ENCODE measurements at places on chromosomes 6 and 20.

GRCh38 chr6:134449781-134450180 lies 131.9 kb upstream of the SGK1 start:
- DNase-seq = no peak

DNA sequence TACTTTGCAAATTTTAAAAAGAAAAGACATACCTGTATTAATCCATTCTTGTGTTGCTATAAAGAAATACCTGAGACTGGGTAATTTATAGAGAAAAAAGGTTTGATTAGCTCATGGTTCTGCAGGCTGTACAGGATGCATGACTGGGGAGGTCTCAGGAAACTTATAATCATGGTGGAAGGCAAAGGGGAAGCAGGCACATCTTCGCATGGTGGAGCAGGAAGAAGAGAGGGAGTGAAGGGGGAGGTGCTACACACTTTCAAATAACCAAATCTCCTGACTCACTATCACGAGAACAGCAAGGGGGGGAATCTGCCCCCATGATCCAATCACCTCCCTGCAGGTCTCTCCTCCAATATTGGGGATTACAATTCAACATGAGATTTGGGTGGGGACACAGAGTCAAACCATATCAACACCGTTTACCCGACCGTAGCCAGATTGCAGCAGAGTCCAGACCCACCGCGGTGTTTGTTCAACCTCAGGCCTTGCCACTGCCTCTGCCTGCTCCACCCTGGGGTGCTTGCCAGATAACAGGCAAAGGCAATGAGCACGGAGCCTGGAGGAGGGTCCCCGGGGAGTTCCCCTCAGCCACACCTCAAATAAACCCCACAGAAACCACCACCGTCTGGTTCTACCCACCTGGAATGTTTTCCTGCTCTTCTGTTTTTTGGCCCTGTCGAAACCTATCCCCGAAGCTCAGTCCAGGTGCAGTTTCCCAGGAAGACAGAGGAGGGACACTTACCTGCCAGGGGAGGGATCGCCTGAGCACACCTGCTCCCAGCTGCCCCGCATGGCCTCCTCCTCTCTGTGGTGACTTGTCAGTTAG lies 142.2 kb upstream of the AFDN start:
- DNase-seq = no peak

DNA sequence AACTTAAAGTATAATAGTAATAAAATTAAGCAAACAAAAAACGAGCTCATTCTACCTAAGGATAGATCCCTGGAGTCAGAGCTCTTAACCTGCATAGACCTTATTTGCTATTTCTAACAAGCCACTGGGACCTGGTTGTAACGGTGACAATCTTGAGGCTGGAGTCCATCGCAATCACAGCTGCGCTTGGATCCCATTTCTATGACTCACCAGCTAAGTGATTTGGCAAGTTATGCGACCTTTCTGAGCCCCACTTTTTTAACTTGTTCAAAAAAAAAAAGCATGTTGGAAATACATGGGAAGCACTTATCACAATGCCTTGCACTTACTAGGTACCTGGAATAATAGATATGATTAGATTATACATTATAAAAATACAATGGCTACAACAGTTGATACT lies 389.5 kb upstream of the CDH4 start:
- no peak for DNase-seq

GRCh38 chr6:22455378-22455777 lies 114.0 kb upstream of the HDGFL1 start:
- DNase-seq = no peak

DNA sequence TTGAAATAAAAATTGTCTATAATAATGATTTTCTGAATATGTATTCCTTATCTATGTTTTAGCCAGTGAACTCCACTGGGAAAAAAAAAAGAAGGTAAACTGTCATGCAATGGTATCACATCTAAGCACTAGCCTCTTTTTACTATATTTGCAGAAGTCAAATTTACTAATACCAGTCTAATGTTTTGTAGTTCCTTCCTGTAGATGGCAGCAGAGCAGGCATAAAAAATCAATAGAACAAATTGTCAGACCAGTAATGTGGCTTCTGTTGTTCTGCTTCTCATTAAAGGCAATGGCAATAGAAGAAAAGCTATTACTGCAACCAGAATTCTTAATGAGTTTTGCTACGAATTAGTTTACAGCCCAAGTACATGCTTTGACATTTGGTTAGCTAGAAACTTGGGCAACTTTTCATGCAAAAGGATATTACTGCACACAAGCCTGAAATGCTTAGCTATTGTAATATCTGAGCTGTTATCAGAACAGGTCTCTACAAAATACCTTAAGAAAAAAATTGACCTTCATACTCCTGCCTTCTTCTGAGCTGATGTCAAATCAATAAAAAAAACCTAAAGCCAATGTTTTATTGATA lies 476.9 kb downstream of the KHDRBS2 start:
- no peak for DNase-seq

DNA sequence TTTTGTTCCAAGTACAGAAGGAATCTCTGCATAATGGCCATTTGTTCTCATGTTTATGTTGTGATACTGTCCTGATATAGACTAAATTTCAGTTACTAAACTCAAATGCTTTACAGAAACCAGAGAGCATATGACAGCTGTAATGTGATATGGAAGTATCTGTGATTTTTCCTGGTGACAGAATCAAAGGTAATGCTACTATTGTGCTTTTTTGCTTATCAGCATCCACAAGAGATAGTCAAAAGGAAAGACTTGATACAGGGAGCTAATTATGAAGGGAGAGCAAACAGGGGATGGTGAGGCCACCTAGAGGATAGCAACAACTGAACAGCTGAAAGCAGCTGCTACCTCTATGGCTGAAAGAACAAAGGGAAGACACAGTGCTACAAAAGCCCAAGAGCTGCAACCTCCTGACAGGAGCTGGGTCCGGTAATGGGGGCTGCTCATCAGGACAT lies 181.4 kb downstream of the PHF3 start:
- no peak for DNase-seq

DNA sequence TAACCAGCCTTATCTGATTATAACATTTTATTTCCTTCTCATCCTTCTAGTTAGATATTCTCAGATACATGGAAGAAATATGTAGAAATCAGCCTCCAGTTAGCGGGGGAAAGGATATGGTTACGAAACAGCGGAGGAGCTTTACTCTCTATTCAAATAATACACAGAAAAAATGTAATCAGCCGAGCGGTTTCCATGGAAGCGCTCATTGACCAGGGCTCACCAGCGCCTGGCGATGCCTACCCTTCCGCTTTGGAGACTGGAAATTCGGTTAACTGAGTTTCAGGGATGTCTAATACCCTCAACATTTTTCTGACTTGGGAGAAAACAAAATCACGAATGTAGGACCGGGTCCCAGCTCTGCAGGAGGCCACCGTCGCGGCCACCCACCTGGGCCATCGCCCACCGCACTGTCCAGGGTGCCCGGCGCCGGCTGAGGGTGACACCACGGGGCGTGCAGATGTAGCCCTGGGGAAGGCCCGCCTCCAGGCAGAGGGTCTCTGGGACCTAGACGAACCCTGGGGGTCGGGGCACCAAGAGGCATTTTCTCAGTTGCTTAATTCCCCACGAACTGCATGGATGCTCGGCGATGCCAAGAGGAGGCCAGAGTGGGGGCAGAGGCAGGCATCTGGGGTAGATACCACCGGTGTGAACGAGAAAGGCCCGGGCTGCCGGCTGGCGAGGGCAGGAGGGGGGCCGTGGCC lies 1.7 kb downstream of the PRR18 start:
- DNase-seq = no peak

GRCh38 chr6:125154118-125154760 lies 666 bp downstream of the TPD52L1 start:
- peak; percentile 57 for DNase-seq

- no peak for DNase-seq
These were observed 267.0 kb downstream of the TMEM242 start for GRCh38 chr6:157056275-157056674.

GRCh38 chr6:3869632-3870527 lies 20.7 kb downstream of the FAM50B start:
- no peak for DNase-seq

DNA sequence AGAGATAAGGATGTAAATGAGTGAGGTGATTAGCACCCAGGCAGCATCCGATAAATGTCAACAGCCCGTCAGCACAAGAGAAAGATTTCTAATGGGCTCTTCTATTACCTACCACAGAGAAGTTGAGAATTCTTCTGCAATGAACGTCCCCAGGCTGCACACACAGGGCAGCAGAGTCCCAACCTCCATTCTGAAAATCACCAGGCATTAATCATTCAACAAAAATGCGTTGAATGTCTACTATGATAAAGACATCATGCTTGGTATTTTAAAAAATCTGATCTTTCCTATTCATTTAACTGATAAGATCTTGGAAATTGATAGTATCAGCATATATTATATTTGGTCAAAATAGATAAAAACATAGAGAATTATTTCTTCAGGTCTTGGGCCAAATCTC lies 59.5 kb upstream of the VGLL2 start:
- DNase-seq = no peak

- DNase-seq = no peak
These were observed 100.6 kb downstream of the PRDM1 start for GRCh38 chr6:106186714-106187113.

DNA sequence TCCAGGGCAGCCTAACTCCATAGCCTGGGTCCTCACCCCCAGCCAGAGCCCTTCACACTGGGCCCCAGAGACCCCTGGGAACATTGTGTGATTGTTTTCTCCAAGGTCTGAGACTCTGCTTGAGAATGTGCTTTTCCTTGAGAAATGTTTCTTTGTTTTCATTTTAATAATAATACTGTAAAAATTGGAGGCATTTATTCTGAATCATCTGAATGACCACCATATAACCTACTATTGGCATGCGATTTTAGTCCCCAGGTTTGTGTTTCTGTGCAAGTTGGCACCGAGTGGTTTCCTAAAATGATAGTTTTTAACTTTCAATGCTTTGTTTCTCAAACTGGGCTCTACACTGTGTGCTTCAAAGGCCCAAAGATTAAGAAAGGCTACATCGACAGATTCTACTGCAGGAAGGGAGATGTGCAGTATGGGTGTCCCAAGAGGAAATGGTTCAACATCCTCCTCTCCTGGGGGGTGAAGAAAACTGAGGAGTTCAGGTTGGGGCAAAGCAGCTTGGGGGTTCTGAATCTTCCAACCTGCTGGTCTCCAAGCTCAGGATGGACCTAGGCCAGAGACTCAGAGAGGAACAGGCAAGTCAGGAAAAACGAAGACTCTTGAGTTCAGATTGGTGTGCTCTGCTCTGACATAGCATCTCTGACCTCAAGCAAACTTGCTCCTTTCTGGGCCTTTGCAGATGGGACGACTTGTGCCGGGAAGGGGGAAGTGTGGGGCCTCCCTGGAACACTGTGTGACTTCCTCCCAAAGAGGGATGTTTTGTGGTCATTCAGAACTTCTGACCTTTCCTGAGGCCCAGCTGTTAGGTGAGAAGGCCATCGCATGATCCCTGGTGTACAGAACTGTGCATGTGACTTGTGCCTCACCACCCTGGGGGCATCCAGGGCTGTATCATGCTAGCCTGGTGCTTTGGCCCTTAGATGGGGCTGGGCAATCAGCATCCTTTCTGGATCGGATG lies 31.0 kb downstream of the DAAM2 start:
- DNase-seq = no peak

DNA sequence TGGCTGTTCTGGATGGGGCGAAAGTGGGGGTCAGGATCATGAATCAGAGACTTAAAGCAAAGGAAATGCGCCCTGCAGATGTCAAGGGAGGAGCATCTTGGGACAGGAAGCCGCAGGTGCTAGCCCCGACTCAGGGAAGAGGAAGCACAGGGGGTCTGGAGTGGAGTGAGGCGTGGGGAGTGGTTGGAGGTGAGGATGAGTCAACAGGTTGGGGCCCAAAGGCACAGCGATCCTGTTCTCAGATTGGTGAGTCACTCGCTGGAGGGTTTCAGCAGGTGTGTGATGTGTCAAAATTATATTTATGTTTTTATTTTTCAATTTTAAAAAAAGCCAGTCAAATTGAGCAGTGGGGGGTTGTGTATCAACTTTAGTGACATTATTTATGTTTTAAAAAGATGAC lies 19.0 kb downstream of the PACSIN1 start:
- DNase-seq = peak; percentile 78

DNA sequence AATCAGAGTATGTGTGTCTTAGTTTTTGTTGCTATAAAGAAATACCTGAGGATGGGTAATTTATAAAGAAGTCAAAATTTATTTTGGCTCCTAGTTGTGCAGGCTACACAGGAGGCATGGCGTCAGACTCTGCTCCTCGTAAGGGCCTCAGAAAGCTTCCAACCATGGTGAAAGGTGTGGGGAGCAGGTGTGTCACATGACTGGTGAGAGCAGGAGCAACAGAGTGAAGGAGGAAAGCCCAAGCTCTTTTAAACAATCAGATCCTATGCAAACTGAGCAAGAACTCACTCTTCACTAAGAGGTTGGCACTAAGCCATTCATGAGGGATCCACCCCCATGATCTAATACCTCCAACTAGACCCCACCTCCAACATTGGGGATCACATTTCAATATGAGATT lies 1524.3 kb downstream of the HACE1 start:
- DNase-seq = no peak

DNA sequence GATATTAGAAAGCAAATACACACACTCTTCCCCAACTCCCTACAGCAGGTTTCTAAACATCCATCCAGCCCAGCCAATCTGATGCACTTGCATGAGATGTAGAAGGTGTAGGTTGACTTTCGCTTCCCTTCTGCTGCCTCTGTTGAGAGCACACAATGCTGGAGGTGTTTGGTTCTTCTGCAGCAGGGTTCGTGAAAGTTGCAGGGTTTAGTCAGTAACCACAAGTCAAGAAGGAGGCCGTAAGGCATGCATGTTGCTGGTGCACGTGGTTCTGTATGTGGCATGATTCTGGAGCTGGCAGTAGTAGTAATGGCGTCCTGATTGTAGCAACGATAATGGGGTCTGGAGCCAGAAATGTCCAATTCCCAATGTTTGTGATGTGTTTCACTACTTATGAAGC lies 53.0 kb downstream of the DEK start:
- no peak for DNase-seq

- no peak for DNase-seq
These were observed 175.2 kb upstream of the AFDN start for GRCh38 chr6:167651318-167652041.

GRCh38 chr6:127727260-127727953 lies 150.4 kb downstream of the C6orf58 start:
- no peak for DNase-seq

GRCh38 chr6:144617191-144617590 lies 332.1 kb downstream of the UTRN start:
- DNase-seq = no peak

GRCh38 chr6:167479901-167480648 lies 155.2 kb downstream of the TTLL2 start:
- no peak for DNase-seq

GRCh38 chr20:5807431-5807830 lies 57.2 kb downstream of the SHLD1 start:
- no peak for DNase-seq

DNA sequence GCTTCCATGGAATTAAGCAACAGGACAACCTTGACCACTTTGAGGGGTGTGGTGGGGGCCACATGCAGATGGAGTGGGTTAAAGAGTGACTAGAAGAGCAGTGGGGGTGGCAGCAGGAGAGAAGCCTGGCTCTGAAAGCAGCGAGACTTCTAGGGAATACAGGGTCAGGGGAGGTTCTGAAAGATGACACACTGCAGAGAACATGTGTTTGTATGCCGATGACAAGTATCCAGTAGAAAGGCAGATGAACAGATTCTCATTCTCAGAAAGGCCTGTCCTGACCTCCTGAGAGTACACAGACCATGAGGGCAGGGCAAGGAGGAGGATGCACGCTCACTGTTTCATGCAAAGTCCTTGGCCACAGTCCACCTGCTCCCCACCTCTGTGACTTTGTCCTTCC lies 2.9 kb downstream of the LPA start:
- no peak for DNase-seq
